ENCODE measurements at places on chromosomes 16 and 17. TPM values are rescaled to one million over a fixed set of nuclear protein-coding genes. Genes with fewer than 3 reads are reported as not detected.

GPR179 gene
- total RNA-seq = 0.07 TPM

DNA sequence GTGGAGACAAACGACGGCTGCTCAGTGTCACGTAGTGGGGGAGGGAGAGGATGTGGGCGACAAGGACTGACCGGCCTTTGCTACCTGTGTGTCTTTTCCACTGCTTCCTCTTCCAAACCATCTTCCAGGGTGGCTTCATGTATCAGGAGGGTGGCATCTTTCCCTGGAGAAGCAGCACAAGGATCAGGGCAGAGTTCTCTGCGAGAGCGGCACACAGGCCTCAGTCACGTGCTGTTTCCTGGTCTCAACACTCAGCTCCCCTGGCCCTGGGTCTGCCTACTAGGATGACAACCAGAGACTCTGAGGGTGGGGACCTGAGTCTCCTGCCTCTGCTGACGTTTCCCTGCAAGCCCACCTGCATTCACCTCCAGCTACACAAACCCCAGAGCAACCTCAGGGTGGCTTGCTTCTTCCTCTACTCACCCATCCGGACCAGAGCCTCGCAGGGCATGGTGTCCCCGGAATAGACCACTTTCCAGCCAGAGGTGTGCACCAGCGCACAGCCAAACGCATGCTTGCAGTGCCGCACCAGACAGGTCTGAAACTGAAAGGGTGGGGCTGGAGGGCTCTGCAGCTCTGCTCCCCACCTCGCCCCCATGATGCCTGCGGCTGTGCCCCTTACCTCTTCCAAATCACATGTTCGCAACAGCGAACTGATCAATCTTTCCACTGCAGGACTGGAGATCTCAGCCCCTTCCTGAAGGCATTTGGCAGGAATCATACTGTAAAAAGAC is 23.3 kb downstream of the ELAC2 start:
- no peak for DNase-seq

DNA sequence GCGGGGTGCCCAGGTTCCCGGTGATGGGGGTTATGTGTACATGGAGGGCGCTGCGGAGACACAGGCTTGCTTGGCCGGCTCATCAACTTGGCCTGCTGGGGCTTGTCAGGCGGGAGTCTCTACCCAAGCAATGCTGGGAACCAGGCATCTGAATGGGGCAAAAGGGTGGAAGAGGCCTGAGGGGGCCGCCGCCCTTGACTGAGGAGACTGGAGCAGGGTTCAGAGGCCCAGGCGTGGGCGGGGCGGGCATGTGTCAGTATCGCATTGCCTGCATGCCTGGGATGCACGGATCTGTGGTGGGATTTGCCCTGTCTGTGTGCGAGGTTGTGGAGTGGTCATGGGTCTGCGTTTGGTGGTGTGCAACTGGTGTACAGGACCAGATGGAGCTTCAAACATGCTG is 21.1 kb downstream of the ARHGAP23 start:
- no peak for DNase-seq

- no peak for DNase-seq
Observed at GRCh38 chr17:63928172-63928666, 3.9 kb downstream of the CD79B start.

ABCC3 gene
- 0.71 TPM for total RNA-seq

GRCh38 chr16:85458968-85459367 is 154.2 kb upstream of the GSE1 start:
- no peak for DNase-seq

RNF166 gene
- total RNA-seq = 31.2 TPM

DNA sequence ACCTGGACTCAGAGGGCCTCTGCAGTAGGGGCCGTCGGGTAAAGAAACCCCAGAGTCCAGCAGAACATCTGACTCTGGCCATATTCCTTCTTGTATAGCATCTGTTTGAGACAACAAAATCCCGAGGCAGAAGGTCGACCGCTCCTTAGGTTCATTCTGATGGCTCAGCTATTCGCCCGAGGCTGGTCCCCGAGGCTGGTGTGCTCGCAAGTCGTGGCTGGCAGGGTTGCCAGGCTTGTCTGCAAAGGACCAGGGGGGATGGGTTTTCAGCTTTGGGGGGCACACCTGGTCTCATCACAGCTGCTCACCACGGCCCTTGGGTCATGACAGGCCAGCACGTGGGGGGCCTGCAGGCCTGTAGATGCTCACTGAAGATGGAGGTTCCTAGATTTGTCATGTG is 119.1 kb downstream of the BANP start:
- no peak for DNase-seq

GRCh38 chr17:16107165-16107770 is 107.6 kb downstream of the TTC19 start:
- DNase-seq = no peak

DNA sequence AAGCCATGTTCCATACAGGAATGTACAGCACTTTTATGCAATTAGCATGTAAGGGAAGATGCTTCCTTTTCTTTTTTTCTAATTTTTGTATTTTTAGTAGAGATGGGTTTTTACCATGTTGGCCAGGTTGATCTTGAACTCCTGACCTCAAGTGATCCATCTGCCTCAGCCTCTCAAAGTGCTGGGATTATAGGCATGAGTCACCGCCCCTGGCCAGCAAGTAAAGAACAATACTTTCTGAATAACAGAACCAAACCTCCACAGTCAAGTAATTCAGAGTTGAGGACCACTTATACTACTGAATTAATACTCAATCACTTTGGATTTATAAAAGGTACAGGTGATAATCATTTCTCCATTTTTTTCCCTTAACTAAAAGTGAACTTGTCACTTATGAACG is 13.0 kb downstream of the C16orf87 start:
- DNase-seq = no peak

RNF40 gene
- total RNA-seq = 70.8 TPM

MEFV gene
- total RNA-seq = not detected

GRCh38 chr16:47984669-47985068 is 171.1 kb downstream of the ABCC12 start:
- DNase-seq = no peak

GCGR gene
- total RNA-seq = 0.61 TPM

GRCh38 chr17:81511554-81511803 is 1.1 kb downstream of the ACTG1 start:
- DNase-seq = no peak
